ENCODE measurements at places on chromosomes 5 and 9.

DNA sequence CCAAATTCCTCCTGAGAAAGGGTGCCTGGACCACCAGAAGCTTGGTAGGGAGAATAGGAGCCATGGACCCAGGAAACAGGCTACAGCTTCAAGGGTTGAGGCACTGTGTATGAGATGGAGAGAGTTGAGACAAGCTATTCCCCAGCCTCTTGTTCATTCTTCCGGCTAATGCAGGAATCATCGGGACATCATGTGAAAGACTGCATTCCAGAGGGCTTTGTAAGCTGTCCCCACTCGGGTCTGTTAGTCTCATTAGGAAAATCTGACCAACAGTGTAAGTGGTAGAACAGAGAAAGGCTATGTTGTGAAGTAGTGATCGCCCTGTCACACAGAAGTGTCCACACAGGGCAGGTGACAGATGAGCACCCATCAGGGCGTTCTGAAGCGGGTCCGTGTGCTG is 81.4 kb downstream of the GABBR2 start:
- no peak for DNase-seq

- DNase-seq: no peak
Measured at GRCh38 chr5:107085572-107085971, 585.2 kb downstream of the EFNA5 start.

- DNase-seq: no peak
Measured at GRCh38 chr5:72268753-72269410, 51.2 kb downstream of the MRPS27 start.

DNA sequence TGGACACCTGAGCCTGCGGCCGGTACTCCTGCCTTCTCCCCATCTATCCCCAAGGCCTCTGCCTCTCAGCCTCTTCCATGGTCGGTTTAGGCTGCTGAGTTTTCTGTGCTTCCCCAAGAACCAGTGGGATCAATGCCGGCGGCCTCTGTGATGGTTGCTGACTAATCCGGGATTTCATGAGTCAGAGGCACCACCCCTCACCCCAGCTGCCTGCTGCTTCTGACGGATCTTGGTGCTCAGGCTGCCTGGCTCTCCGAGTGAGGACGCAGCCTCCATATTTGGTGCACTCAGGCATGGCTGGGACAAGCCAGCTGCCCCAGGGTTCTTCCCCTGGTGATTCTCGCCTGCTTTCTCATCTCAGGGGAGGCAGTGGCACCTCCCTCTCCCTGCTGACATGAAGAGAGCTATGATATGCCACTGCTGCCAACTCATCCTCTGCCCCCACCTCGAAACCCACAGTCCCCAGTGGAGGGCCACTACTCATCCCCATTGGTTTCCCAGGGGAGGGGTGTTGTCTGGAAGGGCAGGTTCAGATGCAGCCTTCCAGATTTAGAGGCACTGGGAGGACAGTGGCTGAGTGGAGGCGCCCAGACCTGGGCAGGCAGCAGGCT is 3.3 kb upstream of the MAN1B1 start:
- DNase-seq: no peak

DNA sequence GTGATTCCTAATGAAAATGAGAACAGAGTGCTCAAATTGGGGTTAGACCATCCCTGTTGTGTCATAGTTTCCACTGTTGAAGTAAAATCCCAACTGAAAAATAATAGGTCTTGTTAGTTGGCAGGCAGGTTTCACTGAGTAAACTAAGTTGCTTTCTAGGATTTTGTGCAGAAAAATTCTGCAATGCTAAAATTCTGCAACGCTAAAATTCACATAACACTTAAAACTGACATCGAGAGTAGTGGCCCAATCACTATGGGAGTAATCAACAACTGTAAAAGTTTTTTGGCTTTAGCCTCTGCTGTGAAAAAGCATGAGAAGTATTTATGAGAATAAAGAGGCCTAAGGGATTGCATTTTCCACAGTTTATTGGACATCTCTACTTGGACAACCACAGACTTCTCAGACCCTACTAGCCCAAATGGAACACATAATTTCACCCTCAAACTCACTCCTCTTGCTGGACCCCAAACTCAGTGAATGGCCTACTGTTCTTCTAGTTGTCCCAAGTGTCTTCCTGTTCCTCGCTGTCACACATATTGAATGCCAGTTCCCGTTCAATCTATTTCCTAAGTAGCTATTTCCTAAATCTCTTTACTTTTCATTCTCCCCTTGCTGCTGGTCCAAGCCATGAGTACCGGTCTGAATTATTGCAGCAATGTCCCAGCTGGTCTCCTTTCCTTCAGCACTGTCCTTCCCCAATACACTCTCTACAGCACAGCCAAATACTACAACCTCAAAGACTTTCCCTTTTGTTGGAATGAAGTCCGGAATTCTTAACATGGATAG is 355.4 kb downstream of the PDE4D start:
- no peak for DNase-seq

Measured in substantia nigra (tissue), 51 donors.